ENCODE measurements at places on chromosomes 12 and 14. TPM values are rescaled to one million over a fixed set of nuclear protein-coding genes. Genes with fewer than 3 reads are reported as not detected.

GRCh38 chr12:88408823-88409222, 171.4 kb downstream of the KITLG start:
- no peaks in the 10 kb centered on the region for H3K27me3 ChIP-seq
- no peaks in the 10 kb centered on the region for H3K4me1 ChIP-seq
- H3K36me3 ChIP-seq = no peaks in the 10 kb centered on the region

The NKX2-1 gene
- total RNA-seq = not detected

The STYK1 gene
- 5.9 TPM for total RNA-seq

GRCh38 chr12:26122681-26123481, 2.0 kb downstream of the BHLHE41 start:
- H3K4me3 ChIP-seq = peak overlapping the region; percentile 56
- H3K4me1 ChIP-seq = peaks cover 31% of the 10 kb centered on the region
- H3K27me3 ChIP-seq = no peaks in the 10 kb centered on the region
- DNase-seq = peak; percentile 98
- peaks cover 59% of the 10 kb centered on the region for H3K36me3 ChIP-seq

DNA sequence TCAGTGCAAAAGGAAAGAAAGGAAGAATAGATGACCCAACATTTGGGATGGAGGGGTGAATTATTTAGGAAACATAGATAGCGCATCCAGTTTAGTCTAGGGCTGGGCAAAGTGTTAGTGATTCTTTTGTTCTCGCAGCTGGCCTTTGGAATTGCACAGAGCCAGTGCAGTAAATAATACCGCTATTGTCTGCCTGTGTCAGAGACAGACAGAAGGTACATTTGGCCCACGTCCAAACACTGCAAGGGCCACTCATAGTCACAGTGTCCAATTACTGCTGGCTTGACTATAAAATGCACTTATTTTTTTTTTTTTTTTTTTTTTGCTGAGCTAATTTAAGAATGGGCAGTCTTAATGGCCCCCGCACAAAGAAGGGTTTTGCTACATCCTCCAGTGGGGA, 638.6 kb downstream of the BCL11B start:
- DNase-seq = no peak
- no peak overlapping the region for H3K4me3 ChIP-seq
- peaks cover 9% of the 10 kb centered on the region for H3K4me1 ChIP-seq
- H3K36me3 ChIP-seq = no peaks in the 10 kb centered on the region
- no peaks in the 10 kb centered on the region for H3K27me3 ChIP-seq

- no peaks in the 10 kb centered on the region for H3K27me3 ChIP-seq
- H3K27ac ChIP-seq = no peak overlapping the region
- DNase-seq = no peak
- H3K36me3 ChIP-seq = peaks cover 9% of the 10 kb centered on the region
- peaks cover 10% of the 10 kb centered on the region for H3K4me1 ChIP-seq
Observed at GRCh38 chr14:104749111-104749649, 3.8 kb upstream of the SIVA1 start.

GRCh38 chr12:48351022-48351708, 446 bp upstream of the ZNF641 start:
- peaks cover 11% of the 10 kb centered on the region for H3K4me1 ChIP-seq
- H3K4me3 ChIP-seq = peak overlapping the region; percentile 95
- H3K36me3 ChIP-seq = peaks cover 23% of the 10 kb centered on the region

GRCh38 chr12:15525441-15525840, 203.1 kb downstream of the PTPRO start:
- H3K4me3 ChIP-seq = no peak overlapping the region

- H3K27ac ChIP-seq = no peak overlapping the region
- H3K27me3 ChIP-seq = peaks cover 16% of the 10 kb centered on the region
- H3K4me1 ChIP-seq = peaks cover 22% of the 10 kb centered on the region
- peaks cover 6% of the 10 kb centered on the region for H3K36me3 ChIP-seq
- DNase-seq = no peak
- H3K4me3 ChIP-seq = peak overlapping the region; percentile 21
Observed at GRCh38 chr12:120584343-120585149, 3.3 kb upstream of the POP5 start.

The PTCSC3 gene
- total RNA-seq = not detected

DNA sequence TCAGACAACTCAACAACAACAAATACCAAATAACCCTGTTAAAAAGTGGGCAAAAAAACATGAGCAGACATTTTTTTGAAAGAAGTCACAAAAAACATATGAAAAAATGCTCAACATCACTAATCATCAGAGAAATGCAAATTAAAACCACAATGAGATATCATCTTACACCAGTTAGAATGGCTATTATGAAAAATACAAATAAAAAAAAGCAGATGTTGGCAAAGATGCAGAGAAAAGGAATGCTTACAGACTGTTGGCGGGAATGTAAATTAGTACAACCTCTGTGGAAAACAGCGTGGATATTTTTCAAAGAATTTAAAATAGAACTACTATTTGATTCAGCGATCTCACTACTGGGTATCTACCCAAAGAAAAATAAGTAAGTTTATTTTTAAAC, 114.0 kb downstream of the SLC38A4 start:
- no peaks in the 10 kb centered on the region for H3K36me3 ChIP-seq
- H3K27me3 ChIP-seq = no peaks in the 10 kb centered on the region
- no peak for DNase-seq
- H3K4me3 ChIP-seq = no peak overlapping the region
- no peaks in the 10 kb centered on the region for H3K4me1 ChIP-seq

DNA sequence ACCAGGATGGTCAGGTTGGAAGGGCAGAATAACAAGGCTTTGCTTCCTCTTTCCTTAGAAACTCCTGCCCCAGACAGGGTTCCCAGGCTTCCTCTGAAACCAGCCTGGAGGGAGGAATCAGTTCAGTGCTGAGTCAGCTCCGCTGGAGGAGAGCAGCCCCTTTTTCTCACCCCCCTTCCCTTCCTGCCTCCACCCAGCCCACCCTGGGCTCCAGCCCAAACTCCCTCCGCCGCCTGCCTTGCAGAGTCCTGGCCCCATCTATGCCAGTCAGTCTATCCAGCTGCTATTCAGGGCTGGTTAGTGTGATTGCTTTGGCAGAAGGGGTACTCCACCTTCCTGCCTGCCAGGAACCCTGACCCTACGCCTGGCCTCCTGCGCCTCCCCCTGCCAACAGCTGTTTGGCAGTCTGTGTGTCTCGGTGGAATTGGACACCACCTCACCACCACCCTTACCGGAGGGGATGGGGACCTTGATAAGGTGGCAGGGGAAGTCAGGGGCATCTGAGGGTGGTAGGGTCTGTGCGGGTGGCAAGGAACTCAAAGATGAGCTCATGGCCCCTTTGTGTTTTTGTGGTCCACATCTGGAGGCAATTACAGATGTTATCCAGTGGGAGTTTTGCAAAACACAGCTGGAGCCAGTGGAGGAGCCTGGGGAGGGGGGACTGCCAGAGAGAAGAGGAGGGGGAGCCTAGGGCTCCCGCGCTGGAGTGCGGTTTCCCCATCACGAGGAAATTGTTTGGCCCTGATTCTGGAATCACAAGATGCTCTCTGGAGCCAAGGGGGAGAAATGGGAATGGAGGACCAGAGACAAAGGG, 12.2 kb downstream of the MMP14 start:
- peak; percentile 20 for DNase-seq
- H3K4me1 ChIP-seq = peaks cover 40% of the 10 kb centered on the region
- H3K27me3 ChIP-seq = no peaks in the 10 kb centered on the region
- no peak overlapping the region for H3K27ac ChIP-seq
- H3K4me3 ChIP-seq = no peak overlapping the region

GRCh38 chr14:30798516-30798915, 75.8 kb upstream of the COCH start:
- no peaks in the 10 kb centered on the region for H3K36me3 ChIP-seq
- H3K27ac ChIP-seq = no peak overlapping the region
- H3K4me1 ChIP-seq = no peaks in the 10 kb centered on the region
- DNase-seq = no peak
- H3K27me3 ChIP-seq = 0 out of 2 replicates have a peak, but pooled peaks cover 3% of the 10 kb centered on the region
- H3K4me3 ChIP-seq = no peak overlapping the region

DNA sequence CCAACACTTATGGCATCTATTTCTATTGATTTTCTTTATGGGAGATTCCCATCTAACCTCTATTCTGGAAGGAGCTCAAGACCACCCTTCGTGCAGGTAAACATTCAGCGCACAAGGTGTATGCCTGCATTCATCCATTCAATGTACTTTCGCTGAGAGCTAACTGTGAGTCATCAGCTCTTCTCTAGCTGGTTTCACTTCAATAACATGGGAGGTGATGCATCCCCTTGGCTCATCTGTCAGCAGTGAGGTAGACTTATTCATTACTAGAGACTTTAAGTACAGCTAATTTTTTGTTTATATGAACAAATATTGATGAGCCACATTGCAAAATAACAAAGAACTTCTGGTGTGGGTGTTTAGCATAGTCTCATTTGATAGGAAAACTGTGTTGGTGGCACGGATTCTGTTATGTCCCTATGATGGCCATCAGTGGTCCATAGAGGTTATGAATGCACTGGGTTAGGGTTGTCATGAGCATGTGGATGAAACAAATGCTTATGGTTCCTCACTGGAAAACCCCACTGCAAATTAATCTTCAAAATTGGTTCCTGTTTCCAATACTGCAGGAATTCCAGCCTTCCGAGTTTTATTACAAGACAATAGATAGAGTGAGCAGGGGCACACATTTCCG, 1151.0 kb downstream of the BCL11B start:
- no peaks in the 10 kb centered on the region for H3K27me3 ChIP-seq
- no peaks in the 10 kb centered on the region for H3K4me1 ChIP-seq
- no peak for DNase-seq
- no peaks in the 10 kb centered on the region for H3K36me3 ChIP-seq

The SETD3 gene
- 84.2 TPM for total RNA-seq

DNA sequence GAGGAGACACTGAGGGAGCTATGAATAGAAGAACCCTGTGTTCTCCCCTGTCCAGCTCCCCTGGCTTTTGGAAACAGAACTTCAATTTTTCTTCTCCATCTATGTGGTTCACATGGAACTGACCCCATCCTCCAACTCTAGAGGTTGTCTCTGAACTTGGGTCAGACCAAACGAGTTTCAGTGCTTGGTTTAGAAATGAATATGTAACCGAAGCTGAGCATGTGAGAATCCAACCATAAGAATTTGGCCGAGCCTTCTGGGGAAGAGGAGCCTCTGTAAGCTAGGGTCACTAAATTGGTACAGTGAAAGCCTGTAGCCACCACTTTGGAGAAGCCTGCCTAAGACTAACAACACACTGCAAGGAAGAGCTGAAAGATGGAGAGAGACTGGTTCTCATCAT, 464.4 kb downstream of the ZFP36L1 start:
- H3K4me1 ChIP-seq = no peaks in the 10 kb centered on the region
- H3K27ac ChIP-seq = no peak overlapping the region
- no peaks in the 10 kb centered on the region for H3K36me3 ChIP-seq

The DNAI7 gene
- total RNA-seq = 0.88 TPM

DNA sequence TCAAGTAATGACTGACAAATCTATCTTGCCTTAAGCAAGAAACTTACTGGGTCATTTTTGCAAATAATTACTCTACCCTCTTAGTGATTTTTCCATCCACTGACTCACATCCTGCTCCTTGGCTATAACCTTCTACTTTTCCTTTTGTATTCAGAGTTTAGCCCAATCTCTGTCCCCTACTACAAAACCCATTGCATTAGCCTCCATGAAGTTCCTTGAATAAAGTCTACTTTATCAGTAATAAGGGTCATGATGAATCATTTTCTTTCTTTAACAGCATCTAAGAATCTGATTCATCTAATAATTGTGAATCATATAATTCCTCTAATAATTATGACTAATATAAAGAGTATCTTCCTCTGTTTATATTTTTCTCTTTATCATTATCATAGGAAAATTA, 132.6 kb downstream of the NTS start:
- no peaks in the 10 kb centered on the region for H3K27me3 ChIP-seq
- no peak overlapping the region for H3K27ac ChIP-seq
- H3K36me3 ChIP-seq = no peaks in the 10 kb centered on the region

GRCh38 chr12:31772685-31773222, 43.9 kb upstream of the AMN1 start:
- DNase-seq = no peak
- H3K4me3 ChIP-seq = no peak overlapping the region
- H3K36me3 ChIP-seq = no peaks in the 10 kb centered on the region
- no peaks in the 10 kb centered on the region for H3K4me1 ChIP-seq
- H3K27me3 ChIP-seq = no peaks in the 10 kb centered on the region

GRCh38 chr14:101939646-101940170, 24.7 kb upstream of the DYNC1H1 start:
- no peak overlapping the region for H3K4me3 ChIP-seq
- no peaks in the 10 kb centered on the region for H3K36me3 ChIP-seq
- DNase-seq = no peak
- no peaks in the 10 kb centered on the region for H3K27me3 ChIP-seq
- no peaks in the 10 kb centered on the region for H3K4me1 ChIP-seq

DNA sequence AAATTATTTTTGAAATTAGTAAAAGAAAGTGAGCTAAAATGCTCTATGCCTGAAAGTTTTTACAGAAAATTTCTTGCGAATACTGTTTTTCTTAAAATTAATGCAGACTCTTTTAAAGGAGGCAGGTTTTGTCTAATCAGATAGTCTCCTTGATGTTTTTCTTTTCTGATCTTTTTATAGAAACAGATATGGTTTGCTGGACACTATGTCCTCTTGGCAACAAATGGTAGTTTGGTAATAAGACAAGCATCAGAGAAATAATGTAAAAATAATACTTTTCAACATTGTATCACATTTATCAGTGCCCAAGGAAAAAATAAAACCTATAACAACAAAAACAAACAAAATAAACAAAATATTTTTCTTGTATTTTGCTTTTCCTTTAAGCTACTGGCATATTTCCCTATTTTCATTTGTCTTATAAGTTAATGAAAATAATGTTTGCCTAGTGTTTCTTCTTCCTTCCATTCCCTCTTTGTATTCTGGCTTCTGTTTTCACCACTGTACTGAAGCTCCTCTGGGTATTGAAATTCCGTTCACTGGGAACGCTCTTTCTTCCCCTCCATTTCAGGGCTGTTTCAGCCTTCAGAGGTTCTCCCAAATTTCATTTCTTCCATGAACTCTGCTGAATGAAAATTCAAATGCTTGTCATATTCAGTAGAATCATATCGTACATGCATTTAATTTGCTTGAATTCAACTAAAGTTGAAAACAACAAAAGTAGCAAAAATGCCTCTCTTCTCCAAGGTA, 115.3 kb downstream of the TRMT5 start:
- H3K4me1 ChIP-seq = no peaks in the 10 kb centered on the region
- H3K4me3 ChIP-seq = no peak overlapping the region
- no peak overlapping the region for H3K27ac ChIP-seq
- no peaks in the 10 kb centered on the region for H3K36me3 ChIP-seq

The INHBE gene
- 2.5 TPM for total RNA-seq

DNA sequence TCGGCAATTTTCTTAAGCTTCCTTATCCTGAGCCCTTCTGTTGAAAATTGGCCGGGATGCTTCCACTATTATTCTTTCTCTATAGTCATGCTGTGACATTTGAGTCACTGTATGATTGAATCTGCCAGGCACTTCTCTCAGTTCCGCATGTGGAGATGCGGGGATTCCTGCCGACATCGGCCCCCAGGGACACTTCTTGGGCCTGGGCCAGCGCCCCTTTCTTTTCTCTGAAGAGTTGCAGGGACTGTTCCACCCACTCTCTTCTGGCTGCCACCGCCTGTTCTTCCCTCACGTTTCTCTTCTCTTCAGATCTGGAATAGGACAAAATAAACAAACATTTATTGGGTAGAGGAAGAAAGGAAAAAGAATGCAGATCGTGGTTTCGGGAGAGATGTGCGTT, 310.1 kb downstream of the ETNK1 start:
- DNase-seq = peak; percentile 49
- no peaks in the 10 kb centered on the region for H3K36me3 ChIP-seq
- peak overlapping the region; percentile 17 for H3K4me3 ChIP-seq
- no peaks in the 10 kb centered on the region for H3K4me1 ChIP-seq

All from SJSA1 (cell line).